ENCODE measurements at places on chromosomes 13 and 19. TPM values are rescaled to one million over a fixed set of nuclear protein-coding genes. Genes with fewer than 3 reads are reported as not detected.

GRCh38 chr13:111874981-111875380 is 192.0 kb upstream of the SOX1 start:
- no peak for DNase-seq

DNA sequence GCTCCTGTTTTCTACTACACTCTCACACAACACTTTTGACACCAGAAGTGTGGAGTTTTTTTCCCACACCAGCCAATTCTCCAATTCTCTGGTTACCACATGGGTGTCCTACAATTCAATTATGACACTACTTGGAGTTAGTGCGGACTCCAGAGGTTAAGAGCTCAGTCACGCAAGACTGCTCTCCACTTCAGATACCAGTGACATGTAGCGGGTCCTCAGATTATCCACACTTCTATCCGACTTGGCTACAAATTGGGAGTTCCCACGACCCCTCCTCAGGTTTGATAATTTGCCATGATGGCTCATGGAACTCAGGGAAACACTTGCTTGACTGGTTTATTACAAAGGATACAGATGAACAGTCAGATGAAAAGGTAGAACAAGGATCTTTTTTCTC is 32.9 kb downstream of the PAN3 start:
- no peak for DNase-seq

- no peak for DNase-seq
These were observed 32.6 kb downstream of the RUBCNL start for GRCh38 chr13:46354156-46355087.

GRCh38 chr13:70424928-70425327 is 316.7 kb upstream of the KLHL1 start:
- no peak for DNase-seq

Gene PPP2R1A
- polyA plus RNA-seq = 293 TPM

- DNase-seq = no peak
These were observed 20.8 kb upstream of the FBXL3 start for GRCh38 chr13:77047649-77048343.

Gene ZNF534
- polyA plus RNA-seq = 0.81 TPM

GRCh38 chr13:111215081-111216047 is 100.3 kb downstream of the ARHGEF7 start:
- DNase-seq = no peak

GRCh38 chr13:80312967-80313366 is 28.0 kb downstream of the SPRY2 start:
- DNase-seq = no peak

DNA sequence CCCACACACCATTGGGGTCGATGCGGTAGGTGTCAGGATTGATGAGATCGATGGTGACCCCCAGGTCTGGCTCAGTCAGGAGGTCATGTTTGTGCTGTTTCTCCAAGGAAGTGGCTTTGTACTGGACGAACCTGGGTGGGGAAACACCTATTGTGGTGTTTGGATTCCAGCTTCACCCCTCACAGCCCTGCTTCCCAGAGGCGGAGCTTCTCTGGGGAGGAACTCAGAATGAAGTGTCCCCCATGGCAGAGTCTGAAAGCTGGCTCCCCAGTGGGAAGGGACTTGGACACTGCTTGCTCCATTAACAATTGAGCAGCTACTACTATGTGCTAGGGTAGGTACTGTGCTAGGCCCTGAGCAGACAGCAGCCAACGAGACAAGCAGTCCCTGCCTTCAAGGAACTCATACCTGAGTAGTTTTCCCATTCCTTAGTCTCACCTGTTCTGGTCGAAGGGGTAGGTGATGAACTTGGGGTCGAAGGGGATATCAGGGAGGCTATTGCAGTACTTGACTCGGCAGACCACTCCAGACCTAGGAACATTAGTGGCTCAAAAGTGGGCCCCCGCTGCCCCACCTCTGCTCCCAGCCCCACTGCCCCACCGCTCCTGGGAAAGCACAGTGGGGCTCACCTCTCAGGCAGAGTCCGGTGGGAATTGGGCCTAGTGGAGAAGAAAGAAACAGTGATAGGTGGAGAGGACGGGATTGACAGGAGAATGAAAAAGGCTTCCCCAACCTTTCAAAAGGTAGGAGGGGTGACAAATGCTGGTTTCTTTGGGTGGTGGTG is 1.1 kb downstream of the PAF1 start:
- no peak for DNase-seq

- DNase-seq = no peak
These were observed 1.5 kb upstream of the TFDP1 start for GRCh38 chr13:113582841-113583631.

Gene ZNF358
- 53.0 TPM for polyA plus RNA-seq

Data from forelimb muscle (tissue), 1 donor.